Right forelimb (tissue), 1 donor: ENCODE measurements at places on chromosomes 1 and 21.

- no peak for DNase-seq
These were observed 9.8 kb upstream of the KCNQ4 start for GRCh38 chr1:40773748-40774265.

DNA sequence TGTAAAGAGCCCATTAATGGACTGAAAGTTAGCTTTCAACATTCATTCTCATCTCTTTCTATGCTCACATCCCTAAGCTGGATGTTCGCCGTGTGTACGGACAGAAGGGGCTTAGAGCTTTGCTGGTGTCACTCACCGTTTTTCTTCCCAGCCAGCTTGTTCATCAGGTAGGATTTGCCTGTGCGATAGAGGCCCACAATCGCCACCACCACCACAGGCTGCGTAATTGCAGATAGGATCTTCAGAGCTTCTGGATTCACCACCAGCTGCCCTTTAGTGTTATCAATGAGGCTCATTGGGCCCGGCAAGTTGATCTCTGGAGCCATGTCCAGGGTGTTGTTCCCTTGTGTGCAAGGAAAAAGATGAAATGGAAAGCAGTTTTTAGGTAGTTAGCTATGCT, 4.3 kb downstream of the GBP2 start:
- no peak for DNase-seq

DNA sequence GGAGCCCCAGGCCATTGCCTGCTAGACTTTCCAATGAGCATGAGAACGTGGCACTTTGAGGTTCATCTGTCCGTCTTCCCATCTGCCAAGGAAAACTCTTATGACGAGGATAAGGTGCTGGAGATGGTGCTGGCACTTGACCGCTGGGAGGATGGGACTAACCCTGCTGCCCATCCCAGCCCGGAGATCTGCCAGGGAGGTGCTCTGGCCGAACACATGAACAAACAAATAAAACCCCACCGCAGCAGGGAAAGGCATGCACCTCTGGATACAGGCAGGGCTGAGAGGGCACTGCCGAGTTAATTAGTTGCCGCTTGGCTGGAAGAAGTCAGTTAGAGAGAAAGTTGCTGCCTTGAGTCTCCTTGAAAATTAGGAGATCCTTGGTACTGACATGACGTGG, 308.4 kb downstream of the AJAP1 start:
- no peak for DNase-seq

- no peak for DNase-seq
These were observed 4.3 kb upstream of the MX2 start for GRCh38 chr21:41357546-41357945.

DNA sequence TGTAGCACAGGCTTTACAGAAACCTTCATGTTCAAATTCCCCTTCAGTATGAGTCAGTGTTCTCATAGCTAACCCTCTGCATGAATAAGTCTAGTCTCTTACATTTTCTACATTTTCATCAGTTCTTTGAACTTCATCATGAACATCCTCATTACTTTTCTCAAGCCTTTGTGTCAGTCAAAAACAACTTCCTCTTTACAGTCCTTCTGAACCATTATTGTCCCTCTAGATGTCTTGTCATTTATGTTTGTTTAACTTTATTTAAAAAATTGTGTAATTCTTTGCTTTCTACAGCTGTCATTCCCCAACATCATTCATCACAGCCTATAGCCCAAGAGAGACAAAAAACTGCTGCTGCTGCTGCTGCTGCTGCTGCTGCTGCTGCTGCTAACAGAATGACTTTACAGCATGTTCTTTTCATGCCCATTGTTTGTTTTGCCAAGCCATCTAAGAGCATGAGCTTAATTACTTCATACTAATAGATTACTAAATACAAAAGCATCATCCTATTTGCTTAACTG, 133.1 kb downstream of the LRRC40 start:
- DNase-seq = no peak

DNA sequence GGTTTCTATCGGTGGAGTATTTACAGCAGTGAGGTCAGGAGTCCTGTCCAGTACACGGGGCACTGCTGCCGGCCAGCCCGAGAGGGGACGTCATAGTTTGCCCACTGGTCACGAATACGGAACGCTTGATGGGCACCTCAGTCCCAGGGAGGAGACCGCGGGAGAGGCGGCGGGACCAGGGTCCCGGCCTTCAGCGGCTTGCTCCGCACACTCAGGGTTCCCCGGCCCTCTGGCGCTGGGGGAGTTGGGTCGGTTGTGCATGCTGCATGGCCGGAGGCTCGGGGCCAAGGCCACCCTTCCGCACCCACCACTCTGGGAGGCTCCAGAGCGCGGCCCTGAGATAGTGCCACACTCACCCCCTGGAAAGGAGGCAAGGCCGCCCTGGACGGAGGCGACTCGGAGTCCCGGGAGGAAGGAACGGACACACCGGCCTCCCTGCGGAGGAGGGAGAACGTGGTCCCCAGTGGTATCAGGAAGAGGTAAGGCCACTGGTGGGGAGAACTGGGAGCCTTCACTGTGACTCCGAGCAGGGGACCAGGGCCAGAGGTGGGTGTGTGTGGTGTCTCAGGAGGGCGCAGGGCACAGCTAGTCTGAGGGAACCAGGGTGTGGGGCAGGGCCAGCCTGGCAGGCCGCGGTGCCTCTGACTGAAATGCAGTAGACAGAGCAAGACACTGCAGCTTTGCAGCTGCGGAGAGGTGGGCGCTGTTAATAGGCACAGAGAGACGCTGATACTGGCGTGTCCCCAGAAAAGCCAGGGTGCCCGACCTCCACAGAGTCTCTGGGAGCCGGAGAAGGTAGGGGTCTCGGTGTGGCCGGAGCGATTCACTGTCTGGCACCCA, 28.6 kb upstream of the PRSS38 start:
- peak; percentile 51 for DNase-seq

- DNase-seq = no peak
These were observed 27.0 kb upstream of the NPL start for GRCh38 chr1:182762536-182762935.
